ENCODE measurements at places on chromosomes 6 and 20. TPM values are rescaled to one million over a fixed set of nuclear protein-coding genes. Genes with fewer than 3 reads are reported as not detected.

DNA sequence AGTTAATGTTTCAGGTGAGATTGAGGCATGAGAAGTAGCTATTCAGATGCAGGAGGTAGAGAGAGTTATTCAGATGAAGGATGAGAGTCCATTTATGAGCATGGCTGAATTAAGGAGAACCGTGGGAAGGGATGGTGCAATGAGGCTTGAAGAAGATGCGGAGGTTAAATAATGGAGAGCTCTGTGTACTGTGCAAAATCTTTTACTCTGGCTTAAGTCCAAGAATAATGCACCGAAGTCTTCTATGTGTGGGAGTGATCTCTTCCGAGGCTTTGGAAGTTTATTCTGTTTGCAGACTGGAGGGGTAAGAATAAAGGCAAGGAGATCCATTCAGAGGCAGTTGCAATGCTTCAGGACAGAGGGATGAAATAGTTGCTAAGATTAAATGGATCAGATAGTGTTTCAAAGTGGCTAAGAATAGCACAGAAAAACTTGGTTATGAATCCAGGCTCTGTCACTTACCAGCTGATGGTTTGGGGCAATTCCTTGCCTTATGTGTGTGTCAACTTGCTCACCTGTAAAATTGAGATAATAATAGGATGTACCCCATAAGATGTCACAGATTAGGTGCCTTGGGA lies 467.1 kb downstream of the HDGFL1 start:
- DNase-seq = no peak

GRCh38 chr6:153031335-153031955 lies 28.9 kb upstream of the MTRF1L start:
- no peak for DNase-seq

The BPIFA1 gene
- not detected for polyA plus RNA-seq

- no peak for DNase-seq
These were observed 10.6 kb downstream of the ORC3 start for GRCh38 chr6:87600576-87600975.

The DEFB124 gene
- polyA plus RNA-seq = 1.5 TPM

- no peak for DNase-seq
These were observed 54.8 kb upstream of the AKIRIN2 start for GRCh38 chr6:87756858-87757257.

GRCh38 chr6:114764866-114765265 lies 422.0 kb upstream of the HS3ST5 start:
- DNase-seq = no peak

The C20orf204 gene
- 1.2 TPM for polyA plus RNA-seq

The ENPP4 gene
- polyA plus RNA-seq = 9.7 TPM

DNA sequence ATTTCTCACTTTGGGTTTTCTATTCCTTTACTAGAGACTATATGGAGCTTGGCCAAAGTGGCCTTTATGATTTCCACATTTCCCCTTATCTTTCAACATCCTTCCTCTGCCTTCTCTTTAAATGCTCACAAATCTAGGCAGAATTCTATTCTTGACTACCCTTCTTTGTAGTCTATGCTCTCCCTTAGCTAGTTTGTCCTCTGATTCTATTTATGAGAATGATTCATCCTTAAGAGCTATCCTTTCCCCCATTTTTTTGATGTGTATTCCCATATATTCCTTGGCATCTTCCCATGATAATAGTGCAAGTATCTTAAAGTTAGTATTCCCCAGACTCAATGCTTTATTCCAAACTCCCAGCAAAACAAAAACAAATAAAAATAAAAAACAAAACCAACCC lies 53.1 kb downstream of the IL20RA start:
- DNase-seq = no peak

- DNase-seq = no peak
These were observed 2.5 kb upstream of the PRDM1 start for GRCh38 chr6:106083618-106084017.

- DNase-seq = no peak
These were observed 16.1 kb upstream of the KIAA0408 start for GRCh38 chr6:127475135-127475822.

GRCh38 chr6:143973097-143973966 lies 34.7 kb downstream of the PLAGL1 start:
- no peak for DNase-seq

The LY86 gene
- 3.0 TPM for polyA plus RNA-seq

The SLC25A27 gene
- polyA plus RNA-seq = 111 TPM

GRCh38 chr20:23092384-23092756 lies 6.2 kb upstream of the CD93 start:
- DNase-seq = no peak

DNA sequence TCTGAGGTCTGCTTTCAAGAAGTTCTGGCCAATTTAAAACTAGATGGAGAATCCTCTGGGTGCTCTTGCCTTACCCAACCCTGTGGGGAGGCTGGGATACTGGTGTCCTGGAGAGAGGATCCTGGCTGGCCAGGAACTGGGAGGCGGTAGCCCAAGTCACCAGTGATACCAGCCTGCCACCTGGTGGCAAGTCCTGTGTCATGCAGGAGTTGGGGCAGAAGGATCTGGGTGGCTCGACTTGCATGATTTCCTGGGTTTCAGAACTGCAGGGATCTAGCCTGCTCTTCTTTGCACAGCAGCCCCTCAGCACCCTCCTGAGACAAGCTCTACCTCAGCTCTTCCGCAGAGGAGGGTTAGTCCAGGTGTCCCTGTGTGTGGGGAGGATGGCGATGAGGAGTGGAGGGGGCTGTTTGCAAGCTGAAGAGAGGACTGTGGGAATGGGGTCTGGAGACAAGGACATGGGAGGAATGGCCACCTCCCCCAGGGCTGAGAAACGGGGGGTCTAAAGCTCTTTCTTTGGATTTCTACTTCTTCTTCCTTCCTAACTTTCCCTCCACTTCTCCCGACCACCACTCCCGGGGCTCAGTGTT lies 4.2 kb downstream of the KCNK17 start:
- peak; percentile 75 for DNase-seq

The MUCL3 gene
- polyA plus RNA-seq = 0.12 TPM

DNA sequence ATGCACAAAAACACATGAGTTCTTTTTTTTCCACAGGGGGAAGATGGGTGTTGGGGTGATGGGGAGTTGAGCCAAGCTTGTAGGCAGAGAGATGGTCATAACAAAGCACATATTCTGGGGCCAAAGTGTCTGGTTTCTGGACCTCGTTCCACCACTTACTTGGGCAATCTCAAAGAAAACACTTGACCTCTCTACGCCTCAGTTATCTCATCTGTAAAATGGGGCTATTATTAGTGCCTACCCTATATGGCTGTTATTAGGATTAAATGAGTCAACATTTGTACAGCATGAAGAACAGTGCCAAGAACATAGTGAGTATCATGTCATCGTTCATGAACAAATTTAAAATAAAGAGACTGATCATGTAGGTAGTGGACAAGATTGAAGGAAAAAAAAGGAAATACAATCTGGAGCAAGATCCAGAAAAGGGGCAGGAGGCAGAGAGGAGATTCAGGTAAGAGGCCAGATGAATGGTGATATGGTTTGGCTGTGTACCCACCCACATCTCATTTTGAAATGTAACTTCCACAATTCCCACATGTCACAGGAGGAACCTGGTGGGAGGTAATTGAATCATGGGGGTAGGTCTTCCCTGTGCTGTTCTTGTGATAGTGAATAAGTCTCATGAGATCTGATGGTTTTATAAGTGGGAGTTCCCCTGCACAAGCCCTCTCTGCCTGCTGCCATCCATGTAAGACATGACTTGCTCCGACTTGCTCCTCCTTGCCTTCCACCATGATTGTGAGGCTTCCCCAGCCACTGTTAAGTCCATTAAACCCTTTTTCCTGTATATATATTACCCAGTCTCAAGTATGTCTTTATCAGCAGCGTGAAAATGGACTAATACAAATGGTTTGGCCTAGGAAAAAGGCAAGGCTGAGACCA lies 14.2 kb downstream of the EEF1E1 start:
- no peak for DNase-seq

DNA sequence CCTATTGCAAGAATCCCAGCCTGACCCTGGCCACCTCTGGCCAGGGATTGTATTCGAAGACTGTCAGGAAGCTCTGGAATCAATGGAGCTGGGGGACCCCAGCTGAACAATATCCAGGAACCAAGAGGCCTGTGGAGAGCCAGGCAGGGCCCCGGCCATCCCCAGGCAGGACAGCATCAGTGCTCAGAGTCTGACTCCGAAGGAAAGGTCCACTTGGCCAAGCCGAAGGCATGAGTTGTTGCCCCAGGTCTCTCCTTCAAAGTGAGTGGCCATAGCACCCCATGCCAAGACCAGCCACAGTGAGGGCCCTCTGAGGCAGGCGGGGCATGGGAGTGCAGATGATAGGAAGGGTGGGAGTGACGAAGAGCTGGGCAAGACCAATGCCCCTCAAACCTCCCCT lies 193.1 kb downstream of the CDH4 start:
- DNase-seq = no peak

DNA sequence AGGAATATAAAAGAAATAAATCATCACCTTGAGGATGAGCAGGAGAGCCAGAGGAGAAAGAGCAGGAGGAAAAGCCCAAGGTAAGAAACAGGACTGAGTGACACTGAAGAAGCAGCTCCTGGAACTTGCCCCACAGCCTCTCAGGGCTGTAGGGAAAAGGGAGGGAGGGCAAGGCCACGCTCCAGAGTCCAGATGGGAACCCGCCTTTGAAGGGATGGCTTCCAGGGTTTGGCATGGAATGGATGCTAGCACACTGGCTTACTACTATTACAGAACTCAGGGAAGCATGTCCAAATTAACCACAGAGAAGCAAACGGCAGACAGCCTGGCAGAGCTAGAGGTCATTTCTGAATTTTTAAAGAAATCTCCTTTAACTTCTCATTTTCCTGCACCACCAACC lies 26.8 kb downstream of the RALGAPA2 start:
- no peak for DNase-seq

- DNase-seq = peak; percentile 40
These were observed 26.6 kb upstream of the TULP4 start for GRCh38 chr6:158285656-158286021.

GRCh38 chr20:23157734-23158133 lies 71.6 kb upstream of the CD93 start:
- DNase-seq = no peak

DNA sequence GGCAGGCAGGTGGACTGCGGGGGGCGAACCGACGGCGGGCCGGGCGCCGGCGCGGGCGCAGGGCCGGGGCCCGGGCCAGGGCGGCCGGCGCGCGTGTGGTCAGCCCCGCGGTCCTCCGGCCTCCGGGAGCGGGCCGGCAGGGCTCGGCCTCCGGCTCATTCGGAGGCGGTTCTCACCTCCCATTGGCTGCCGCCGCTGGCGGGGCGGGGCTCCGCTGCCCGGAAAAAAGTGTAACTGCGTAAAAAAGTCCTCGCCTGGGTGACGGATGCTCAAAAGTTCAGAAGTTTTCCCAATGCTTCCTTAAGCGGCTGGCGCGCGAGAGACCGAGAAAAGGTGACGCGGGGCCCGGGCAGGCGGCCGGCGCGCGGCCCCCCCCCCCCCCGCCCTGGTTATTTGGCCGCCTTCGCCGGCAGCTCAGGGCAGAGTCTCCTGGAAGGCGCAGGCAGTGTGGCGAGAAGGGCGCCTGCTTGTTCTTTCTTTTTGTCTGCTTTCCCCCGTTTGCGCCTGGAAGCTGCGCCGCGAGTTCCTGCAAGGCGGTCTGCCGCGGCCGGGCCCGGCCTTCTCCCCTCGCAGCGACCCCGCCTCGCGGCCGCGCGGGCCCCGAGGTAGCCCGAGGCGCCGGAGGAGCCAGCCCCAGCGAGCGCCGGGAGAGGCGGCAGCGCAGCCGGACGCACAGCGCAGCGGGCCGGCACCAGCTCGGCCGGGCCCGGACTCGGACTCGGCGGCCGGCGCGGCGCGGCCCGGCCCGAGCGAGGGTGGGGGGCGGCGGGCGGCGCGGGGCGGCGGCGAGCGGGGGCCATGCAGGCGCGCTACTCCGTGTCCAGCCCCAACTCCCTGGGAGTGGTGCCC lies at the start of gene FOXC1:
FOXC1 (plus strand) TSS at position 268 of the 849 bp plus-strand sequence; CDS start at position 799, 531 bp downstream.
- DNase-seq = peak; percentile 83

The PRRT1 gene
- 1.3 TPM for polyA plus RNA-seq

The SLC17A9 gene
- polyA plus RNA-seq = 3.8 TPM

The PTCRA gene
- polyA plus RNA-seq = 0.38 TPM

The SYNDIG1 gene
- polyA plus RNA-seq = 6.3 TPM

- DNase-seq = no peak
These were observed 19.8 kb downstream of the THBS2 start for GRCh38 chr6:169233832-169234231.

DNA sequence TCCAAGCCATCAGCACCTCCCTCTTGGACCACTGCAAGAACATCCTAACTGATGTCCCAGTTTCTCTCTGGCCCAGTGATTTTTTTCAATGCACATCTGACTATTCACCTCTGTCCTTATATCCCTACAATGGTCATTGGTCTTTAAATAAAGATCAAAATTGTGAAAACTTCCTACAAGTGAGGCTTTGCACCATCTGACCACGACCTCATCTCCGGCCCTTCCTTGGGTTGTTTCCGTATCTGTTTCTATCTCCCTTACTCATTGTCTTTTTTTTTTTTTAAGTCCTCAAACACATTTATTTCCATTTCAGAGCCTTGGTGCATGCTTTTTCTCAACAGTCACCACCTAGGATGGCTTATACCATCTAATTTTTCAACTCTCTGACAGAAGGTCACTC lies 88.1 kb downstream of the IPCEF1 start:
- DNase-seq = no peak

The RALGAPB gene
- polyA plus RNA-seq = 34.4 TPM

The SDCBP2 gene
- polyA plus RNA-seq = 3.3 TPM

DNA sequence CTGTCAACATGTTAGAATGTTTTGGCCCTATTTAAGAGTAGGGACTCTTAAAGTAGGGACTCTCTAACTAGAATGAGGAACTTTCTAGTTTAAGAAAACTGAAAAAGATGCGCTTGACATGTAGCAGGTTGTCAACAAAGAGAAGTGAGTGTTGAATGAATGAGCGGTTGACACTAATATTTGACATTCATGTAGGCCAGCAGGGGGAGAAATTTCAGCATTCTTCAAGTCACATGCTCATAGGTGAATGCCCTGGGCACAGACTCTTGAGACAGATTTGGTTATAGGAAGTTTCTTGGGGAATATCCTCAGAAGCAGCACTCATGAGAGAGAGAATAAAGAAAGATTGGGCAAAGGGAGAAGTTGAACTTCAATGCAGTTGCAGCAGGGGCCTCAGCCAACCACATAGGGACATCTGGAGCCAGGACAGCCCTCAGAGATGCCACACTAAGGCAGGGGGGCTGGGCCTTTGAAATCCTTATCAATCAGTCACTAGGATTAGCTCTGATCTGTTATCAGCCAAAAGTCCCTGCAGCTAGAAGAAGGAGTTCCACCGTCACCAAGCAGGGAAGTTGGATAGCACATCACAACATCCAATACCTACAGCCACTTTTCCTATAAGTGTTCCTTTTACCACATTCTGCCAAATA lies 145.1 kb upstream of the FKBP1C start:
- no peak for DNase-seq

The SLC13A3 gene
- 10.4 TPM for polyA plus RNA-seq

The TNXB gene
- polyA plus RNA-seq = 18.3 TPM

The NOX3 gene
- polyA plus RNA-seq = not detected

The CST9 gene
- polyA plus RNA-seq = not detected

DNA sequence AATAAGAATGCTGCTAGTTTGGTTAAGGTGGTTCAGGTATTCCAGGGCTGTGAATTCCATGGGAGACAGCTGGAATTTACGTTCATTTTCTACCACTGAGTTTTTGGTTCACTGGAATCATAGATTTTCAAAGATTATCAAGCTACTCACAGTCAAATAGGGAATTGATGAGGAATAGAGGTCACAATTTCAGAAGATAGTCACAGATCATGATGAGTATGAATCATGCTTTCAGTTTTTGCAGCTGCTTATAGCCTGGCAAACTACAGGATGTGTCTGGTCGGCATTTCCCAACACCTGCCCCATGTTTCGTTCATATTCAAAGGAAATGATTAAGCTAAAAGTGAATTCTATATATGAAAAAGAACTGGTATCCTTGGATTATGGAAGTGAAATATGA lies 58.7 kb downstream of the BCKDHB start:
- no peak for DNase-seq

GRCh38 chr20:2796011-2796660 lies 4.3 kb downstream of the CPXM1 start:
- DNase-seq = no peak

All from left lung (tissue), 14 donors.